Gastrocnemius medialis (tissue), 4 donors: ENCODE measurements at places on chromosomes 2 and 18. TPM values are rescaled to one million over a fixed set of nuclear protein-coding genes. Genes with fewer than 3 reads are reported as not detected.

DNA sequence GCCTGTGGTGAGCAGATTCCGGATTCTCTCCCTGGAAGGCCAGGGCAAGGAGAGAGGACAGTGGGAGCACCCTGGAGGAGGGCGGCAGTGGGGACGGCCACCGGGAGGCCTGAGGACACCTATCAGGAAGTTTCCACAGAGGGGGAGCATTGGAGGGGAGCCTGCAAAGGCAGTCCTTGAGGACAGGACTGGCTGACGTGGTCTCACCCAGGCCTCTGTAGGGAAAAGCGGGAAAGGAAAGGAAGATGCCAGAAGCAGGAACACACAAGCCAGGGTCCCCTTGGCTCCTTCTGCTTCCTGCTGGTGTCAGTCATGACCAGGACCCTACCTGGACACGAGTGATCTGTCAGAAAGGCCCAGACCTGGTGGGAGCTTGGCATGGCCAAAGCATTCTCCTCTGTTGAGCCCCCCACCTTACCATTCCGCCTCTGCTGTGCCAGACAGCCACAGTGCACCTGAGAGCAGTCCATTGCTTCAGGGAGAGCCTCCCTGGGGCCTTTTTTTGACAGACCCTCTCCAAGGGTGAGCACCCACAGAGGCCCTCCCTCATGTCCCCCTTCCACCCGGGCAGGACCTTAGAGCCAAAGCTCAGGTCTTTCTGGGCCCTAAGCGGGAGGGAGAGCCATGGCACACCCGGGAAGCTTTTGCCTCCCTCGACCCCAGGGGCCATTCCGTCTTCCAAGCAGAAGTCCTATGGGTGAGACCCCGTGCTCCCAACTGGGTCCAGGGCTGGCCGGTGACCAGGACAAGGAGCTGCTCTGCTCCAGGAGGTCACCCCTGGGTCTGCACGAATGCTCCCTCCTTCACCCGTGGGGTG lies 333.1 kb downstream of the DYSF start:
- no peak for DNase-seq

DNA sequence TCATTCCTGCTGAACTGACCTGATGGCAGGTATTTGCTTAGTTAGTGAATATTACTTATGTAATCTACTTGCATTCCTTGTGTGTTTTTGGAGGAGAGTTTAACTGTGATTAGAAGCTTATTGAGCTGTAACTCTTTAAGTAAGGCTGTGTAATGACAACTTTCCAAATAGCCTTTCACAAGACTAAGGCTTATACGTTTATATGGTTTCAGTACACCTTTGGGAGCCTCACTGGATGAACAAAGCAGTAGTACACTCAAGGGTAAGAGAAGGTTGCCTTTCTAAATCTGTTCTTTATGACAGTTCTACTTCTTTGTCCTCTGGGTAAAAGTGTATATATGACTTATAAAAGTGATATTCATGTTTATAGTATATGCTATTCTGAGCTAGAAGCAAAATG lies 4.3 kb downstream of the ITPRID2 start:
- no peak for DNase-seq

GRCh38 chr2:206150168-206150567 lies 9.1 kb downstream of the NDUFS1 start:
- DNase-seq, result no peak

DNA sequence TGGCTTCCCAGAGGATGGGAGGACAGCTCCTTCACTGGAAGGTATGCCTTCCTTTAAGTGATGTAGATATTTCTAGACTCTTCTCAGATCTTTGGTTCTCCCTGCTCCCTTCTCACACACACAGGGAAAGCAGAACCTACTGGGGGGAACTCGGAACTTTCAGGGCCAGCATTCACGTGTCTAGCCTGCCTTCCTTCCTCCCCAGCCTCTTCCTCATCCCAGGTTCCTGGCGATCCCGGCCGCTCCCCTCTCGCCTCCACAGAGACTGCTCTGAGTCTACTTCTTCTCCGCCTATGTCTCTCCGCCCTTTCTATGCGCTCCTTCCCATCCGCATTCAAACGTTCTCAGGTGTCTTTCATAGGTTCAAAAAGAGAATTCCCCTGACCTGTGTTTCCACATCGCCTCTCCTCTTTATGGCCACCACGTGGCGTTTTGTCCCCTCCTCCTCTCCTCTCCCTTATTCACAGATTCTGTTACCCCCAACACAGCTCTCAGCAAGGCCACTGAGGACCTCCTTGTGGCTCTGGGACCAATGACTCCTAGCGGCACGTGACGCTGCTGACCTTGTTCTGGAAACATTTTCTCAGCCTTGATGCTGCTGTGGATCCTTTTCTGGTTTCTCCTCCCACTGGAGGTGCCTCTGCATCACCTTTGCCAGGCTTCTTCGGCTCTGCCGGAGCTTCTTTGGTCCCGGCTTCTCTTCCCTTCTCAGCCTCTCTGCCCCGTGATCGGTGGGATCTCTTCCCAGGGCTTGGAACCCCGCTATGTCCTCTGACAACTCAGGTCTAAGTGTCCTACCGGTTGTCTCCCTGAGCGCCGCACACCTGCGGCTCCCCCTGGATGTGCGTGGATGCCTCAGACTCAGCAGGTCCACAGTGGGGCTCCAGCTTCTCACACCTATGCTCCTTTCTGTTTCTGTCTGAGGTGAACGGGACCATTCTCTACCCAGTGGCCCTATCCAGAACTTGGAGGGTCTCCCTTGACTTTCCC lies 77.5 kb downstream of the VAPA start:
- DNase-seq, result no peak

GRCh38 chr18:62287781-62288664 lies 37.1 kb upstream of the TNFRSF11A start:
- no peak for DNase-seq

SP110 gene
- total RNA-seq, result 6.1 TPM

DNA sequence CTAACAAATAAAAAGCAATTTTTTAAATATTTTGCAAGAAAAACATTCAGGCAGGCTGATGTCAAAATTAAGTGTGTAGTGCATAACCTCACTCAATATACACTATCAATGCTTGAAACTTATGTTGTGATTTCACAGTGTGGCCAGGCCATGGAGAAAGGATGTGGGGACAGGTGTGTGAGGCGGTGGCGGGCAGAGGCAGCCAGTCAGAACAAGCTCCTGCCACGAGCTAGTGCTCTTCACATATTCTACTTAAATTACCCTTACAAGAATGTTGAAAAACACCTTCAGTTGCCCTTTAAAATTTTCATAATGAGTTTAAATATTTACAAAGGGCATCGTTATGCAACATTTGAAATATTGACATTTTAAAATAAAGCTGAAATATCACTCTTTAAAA lies 43.2 kb downstream of the CYB5A start:
- no peak for DNase-seq
